Stimulated activated naive CD8-positive, alpha-beta T cell treated with anti-CD3 and anti-CD28 coated beads, Interleukin-15, Interleukin-2, amounts not matched to agents 100 U/mL and 50 U/mL, for 24 hours (primary cell): ENCODE measurements at places on chromosomes 11 and 22.

- DNase-seq: no peak
Observed at GRCh38 chr22:24855794-24856193, 49.8 kb downstream of the SGSM1 start.

DNA sequence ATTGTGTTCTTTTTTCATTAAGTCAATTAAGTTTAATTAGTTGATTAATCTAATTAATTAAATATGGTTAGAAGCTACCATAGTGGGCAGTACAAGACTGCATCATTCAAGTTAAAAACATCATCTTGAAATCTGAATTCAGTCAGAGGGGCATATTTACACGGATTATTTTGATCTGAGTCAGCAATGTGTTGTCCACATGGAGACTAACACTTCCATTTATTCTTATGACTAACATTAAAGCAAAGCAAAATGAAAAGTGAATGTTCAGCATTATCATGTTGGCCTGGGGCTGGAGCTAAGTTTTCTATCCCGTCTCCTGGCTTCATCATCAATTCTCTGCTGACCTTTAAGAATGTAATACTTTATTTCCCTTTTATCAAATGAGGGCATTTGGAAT is 17.3 kb downstream of the FLI1 start:
- no peak for DNase-seq

- DNase-seq: no peak
Observed at GRCh38 chr11:108241330-108242037, 18.6 kb downstream of the ATM start.

GRCh38 chr22:36853407-36854099 is 7.3 kb upstream of the NCF4 start:
- DNase-seq: peak; percentile 94

DNA sequence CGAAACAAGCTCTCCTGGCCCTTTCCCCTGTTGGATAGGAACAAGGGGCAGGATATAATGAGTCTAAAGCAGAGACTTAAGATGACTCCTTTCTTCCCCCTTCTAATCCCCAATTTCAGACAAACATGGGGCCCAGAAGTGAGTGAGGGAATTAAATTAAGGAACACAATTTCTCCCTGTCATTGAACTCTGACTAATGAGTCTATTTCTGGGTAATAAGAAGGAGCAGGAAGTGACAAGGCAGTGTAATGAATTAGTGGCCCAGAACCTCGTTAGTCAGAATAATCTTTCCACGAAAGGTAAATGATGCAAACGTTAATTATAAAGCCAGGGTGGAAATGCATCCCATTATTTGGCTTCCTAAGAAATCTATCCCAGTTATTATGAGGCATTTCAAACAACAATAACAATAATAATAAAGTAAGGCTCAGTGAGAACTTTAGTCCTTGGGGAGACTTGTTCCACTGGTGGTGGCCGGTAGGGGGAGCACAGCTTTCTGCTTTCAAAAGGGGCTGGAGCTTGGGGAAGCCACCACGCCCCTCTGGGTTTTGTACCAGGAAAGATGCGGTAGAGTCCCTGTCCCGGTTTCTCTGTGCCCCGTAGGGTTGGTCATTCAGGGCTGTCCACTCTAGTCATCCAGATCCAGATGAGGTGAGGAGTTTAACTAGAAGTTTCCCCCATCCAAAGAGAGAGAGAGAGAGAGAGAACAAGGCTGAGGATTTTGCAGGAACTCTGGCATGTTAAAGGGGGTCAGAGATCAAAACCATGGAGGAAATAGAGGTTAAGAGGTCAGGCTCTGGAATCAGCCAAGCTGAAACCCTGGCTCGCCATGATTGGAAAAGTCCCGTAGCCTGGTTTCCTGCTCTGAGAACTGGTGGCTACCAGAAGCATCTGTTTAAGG is 298.3 kb downstream of the NTM start:
- DNase-seq: peak; percentile 62

- DNase-seq: no peak
Observed at GRCh38 chr22:19705181-19705934, 8.9 kb upstream of the SEPTIN5 start.

DNA sequence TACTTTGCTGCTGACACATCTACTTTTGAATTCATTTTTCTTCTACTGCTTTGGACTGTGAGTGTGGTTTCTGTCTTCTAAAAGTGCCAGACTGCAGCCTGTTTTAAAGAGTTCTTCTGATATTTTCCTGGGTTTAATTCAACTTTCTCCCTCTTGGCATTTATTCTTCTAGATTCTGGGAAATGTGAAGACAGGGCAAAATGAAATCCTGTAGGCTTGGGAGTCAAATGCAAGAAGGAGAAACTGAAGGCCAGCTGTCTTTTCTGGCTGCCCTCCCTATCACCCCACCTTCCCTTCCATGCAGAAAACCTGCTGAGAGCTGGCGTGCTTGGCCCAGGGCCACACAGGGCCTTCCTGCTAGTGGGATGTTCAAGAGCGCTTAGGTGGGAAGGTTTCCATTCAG is 7.6 kb downstream of the ZNF70 start:
- DNase-seq: no peak

DNA sequence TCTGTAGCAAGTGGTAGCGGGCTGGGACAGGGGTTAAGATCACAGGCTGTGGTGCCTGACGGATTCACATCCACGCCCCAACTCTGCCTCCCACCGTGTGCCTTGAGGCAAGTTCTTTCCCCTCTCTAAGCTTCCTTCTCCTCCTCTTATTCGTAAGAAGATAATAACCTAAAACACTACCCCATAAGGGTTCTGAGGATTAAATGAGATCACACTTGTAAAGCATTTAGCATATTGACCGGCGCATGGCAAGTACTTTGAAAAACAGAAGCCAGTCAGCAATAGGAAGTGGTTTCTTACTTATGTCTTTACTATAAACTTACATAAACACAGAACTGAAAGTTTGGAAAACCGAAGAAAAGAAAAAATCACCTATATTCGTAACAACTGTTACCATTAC is 15.5 kb upstream of the LMO2 start:
- DNase-seq: no peak

- no peak for DNase-seq
Observed at GRCh38 chr22:48807155-48807554, 1020.5 kb downstream of the BRD1 start.

- DNase-seq: peak; percentile 54
Observed at GRCh38 chr11:2300936-2301630, 635 bp downstream of the C11orf21 start.

- no peak for DNase-seq
Observed at GRCh38 chr11:10095412-10096208, 198.4 kb downstream of the SBF2 start.

DNA sequence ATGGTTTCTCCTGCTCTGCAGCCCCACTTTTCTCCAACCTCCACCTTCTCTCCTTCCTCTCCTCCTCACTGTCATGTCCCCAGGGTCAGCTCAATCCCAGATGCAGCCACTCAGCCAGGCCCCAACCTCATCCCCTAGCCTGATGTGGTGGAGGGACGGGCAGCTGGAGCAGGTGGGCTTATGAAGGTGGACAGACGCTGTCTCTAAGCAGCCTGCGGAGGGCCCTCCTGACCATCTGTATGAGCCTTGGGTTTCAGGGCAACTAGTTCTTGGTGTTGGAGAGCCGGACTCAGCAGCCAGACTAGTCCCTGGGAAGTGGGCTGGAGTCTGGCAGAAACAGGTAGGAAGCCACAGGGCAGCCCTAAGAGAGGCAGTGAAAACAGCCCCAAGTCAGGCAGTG is 18.1 kb downstream of the CRYBB2 start:
- no peak for DNase-seq

DNA sequence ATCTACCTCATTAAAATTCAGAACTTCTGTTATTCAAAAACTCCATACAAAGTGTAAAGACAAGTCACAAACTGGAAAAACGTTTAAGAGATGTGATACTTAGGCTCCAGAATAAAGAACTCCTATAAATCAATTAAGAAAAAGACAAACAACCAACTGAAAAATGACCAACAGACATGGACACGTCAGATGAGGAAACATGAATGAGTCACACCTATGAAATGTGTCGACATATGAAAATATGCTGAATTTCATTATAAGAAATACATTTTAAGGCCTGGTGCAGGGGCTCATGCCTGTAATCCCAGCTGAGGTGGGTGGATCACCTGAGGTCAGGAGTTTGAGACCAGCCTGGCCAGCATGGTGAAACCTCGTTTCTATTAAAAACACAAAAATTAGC is 78.7 kb downstream of the ENTHD1 start:
- DNase-seq: no peak

DNA sequence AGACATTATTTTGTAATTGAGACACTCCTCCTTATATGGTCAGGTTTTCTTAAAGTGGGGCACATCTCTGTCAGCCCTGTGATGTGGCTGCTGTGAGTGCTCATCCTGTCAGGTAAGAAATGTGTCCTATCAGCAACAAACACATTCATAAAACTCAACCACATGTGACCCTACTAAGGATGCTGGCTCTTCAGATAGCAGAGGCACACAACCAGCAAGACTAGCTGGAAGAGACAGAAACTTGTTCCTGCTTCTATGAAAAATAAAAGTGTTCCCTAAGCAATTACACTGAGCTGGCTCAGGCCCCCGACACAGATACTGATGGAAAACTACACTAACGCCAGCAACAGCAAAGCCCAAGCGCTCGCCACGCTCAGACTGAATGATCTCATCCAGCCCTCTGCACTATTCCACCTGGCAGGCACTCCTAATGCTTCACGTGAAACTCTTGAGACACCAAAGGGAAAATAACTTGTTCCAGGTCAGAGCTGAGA is 49.8 kb upstream of the CYP2D6 start:
- DNase-seq: no peak

DNA sequence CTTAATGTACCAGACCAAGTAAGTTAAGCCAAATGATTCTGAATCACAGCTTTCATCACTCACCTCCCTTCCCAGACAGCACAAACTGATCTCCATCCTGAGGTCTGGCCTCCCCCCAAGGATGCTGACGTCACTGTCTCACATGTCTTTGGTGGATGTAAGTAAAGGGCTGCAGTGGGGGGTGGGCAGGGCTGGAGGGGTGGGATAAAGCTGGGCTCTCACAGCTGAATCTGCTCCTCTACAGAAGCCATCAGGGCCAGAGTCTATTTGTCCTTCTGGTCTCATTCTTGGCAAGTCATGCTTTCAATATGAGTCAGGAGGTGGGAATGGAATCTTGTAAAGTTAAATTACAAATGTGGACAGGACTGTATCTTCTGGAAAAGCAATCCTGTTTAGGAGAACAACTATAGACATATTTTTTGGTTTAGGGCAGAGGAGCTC is 32.7 kb downstream of the P4HA3 start:
- no peak for DNase-seq

DNA sequence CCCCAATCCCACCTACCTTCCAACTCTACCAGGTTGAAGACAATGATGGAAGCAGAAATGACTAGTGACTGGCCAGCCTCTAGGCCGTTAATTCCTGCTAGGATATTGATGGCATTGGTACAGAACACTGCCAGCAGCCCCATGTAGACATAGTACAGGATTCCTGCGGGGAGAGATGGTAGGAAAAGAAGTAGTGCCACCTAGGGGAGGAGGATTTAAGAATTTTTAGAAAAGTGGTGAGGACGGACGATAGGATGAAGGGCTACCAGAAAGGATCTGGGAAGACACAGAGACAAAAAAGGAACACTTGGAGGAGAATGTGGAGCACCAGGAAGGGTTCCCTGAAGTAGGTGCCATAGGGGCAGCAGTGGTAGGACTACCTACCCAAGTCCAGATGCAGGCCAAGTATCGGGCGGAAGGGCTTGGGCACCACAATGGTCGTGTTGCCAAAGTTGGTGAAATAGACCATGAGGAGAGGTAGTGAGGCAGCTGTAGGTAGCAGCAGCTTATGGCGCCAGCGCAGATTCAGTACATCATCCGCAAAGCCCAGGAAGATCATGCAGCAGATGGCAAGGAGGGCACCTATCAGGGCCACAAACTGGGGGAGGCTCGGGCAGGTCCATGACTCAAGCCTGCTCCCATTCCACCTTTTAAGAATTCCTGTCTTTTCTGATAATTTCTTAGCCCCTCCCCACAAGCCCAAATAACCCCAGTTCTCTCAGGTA is 1.2 kb downstream of the DPAGT1 start:
- no peak for DNase-seq

DNA sequence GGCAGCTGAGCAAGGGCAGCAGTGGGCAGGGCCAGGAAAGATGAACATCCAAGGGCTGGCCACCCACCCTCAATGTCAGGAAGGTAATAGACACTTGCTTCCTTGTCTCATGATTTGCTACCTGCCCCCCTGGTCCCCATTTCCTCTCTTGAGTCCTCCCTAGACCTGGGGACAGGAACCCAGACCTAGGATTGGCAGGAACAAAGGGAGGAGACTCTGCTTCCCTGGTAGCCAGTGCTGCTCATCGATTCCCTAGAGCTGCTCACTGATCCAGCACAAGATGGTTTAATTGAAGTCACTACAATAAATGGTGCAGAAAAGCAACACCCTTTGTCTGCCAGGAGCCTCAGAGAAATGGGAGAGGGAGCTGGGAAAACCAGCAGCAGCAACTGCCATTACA is 67.8 kb upstream of the CHST1 start:
- DNase-seq: no peak

DNA sequence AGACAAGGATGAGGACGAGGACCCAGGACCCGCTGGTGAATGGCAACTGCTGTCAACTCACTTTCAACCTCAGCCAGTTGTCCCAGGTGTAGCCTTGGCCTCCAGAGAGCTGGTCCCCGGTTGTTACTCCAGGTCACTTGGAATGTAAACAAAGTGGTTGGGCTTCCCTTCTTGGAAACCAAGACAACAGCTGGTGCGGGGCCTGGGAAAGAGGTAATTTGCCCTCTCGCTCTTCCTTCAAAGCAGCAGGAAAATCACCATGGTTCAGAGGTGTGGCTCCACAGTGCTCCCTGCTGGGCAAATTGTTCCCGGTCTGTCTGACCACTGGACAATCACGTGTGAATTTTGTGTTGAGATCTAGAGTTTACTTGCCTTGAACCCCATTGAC is 15.0 kb downstream of the SLC1A2 start:
- peak; percentile 48 for DNase-seq

DNA sequence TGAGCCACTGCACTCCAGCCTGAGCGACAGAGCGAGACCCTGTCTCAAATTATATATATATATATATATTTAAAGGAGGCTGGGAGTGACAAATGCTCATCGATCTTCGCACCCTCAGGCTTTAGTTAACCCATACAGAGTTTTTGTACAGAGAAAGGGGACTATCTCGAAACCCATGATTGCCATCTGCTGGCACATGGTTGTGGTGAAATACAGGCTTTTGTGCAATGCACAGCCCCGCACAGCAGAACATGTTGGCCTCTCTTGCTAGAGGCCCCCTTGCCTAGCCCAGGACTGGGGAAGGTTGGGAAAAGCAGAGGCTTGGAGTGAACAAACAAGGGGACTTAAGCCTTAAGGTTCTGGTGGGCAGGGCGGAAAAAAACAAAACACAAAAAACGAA is 3.6 kb downstream of the MYBPC3 start:
- DNase-seq: no peak

- no peak for DNase-seq
Observed at GRCh38 chr22:44667276-44667675, 34.7 kb upstream of the PRR5 start.
